Testis (tissue), 5 donors: ENCODE measurements at places on chromosomes 1 and 21.

GRCh38 chr1:219175212-219175564 is 1.5 kb downstream of the LYPLAL1 start:
- peaks cover 9% of the 10 kb centered on the region for H3K4me1 ChIP-seq
- no peaks in the 10 kb centered on the region for H3K36me3 ChIP-seq
- peak overlapping the region; percentile 97 for H3K27ac ChIP-seq

GRCh38 chr1:212475151-212475550 is 42.4 kb downstream of the NENF start:
- no peaks in the 10 kb centered on the region for H3K27me3 ChIP-seq
- DNase-seq, result no peak
- no peaks in the 10 kb centered on the region for H3K36me3 ChIP-seq
- no peak overlapping the region for H3K4me3 ChIP-seq
- H3K27ac ChIP-seq, result no peak overlapping the region

- no peak overlapping the region for H3K27ac ChIP-seq
- H3K36me3 ChIP-seq, result no peaks in the 10 kb centered on the region
- no peak overlapping the region for H3K4me3 ChIP-seq
- H3K27me3 ChIP-seq, result no peaks in the 10 kb centered on the region
- DNase-seq, result no peak
Observed at GRCh38 chr1:226560243-226560642, 11.7 kb downstream of the STUM start.

- peaks cover 5% of the 10 kb centered on the region for H3K4me1 ChIP-seq
- DNase-seq, result no peak
- no peaks in the 10 kb centered on the region for H3K36me3 ChIP-seq
- H3K27me3 ChIP-seq, result no peaks in the 10 kb centered on the region
Observed at GRCh38 chr1:208009706-208010444, 99.0 kb upstream of the CD34 start.

DNA sequence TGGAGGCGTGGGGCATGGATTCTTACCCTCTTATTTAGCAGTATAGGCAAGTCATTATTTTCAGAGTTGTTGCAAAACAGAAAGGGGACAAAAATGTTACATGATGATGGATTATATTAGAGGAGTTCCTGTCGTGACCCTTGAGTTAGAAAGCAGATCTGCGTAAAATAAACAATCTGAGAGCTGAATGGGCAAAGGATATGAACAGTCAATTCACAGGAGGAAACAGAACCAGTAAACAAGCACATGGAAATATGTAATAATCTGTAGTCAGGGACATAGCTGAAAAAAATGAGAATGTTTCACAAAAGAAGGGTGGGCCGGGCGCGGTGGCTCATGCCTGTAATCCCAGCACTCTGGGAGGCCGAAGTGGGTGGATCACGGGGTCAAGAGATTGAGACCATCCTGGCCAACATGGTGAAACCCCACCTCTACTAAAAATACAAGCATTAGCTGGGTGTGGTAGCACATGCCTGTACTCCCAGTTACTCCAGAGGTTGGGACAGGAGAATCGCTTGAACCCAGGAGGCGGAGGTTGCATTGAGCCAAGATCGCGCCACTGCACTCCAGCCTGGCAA is 20.9 kb downstream of the RCAN1 start:
- H3K27me3 ChIP-seq, result no peaks in the 10 kb centered on the region
- no peaks in the 10 kb centered on the region for H3K36me3 ChIP-seq

DNA sequence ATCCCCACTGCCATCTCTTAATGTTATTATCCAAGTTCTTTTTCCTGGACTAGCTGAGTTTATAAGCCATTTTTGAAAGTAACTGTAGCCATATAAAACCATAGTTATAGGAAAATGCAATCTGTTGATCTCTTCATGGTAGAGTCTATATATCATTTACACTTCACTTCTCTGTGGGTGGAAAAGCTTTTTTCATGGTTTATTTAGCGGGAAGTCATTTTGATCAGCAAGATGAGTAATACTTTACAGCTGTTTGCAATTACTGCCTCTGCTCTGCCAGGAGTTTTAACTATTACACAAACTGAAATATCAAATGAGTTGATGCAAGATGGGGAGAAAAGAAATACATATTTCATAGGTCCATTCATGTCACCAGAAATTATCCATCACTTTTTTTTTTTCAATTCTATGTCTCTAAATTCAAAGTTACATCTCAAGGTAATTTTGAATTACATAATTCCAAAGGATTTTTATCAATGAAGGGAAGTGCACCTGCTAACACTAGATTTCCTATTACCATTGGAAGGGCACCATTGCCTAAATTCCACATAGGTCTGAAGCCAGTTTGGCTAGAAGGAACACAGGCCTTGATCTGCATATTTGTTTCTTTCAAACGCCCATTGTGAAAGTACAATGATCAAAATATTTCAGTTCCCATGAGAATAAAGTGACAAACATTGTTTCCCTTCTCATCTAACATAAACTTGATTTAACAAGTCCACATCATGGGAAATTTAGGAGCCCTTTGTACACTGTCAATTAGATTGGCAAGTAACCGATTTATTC is 296.7 kb downstream of the ZNF326 start:
- H3K4me1 ChIP-seq, result no peaks in the 10 kb centered on the region
- H3K4me3 ChIP-seq, result no peak overlapping the region
- H3K27me3 ChIP-seq, result no peaks in the 10 kb centered on the region
- H3K36me3 ChIP-seq, result no peaks in the 10 kb centered on the region
- H3K27ac ChIP-seq, result no peak overlapping the region

DNA sequence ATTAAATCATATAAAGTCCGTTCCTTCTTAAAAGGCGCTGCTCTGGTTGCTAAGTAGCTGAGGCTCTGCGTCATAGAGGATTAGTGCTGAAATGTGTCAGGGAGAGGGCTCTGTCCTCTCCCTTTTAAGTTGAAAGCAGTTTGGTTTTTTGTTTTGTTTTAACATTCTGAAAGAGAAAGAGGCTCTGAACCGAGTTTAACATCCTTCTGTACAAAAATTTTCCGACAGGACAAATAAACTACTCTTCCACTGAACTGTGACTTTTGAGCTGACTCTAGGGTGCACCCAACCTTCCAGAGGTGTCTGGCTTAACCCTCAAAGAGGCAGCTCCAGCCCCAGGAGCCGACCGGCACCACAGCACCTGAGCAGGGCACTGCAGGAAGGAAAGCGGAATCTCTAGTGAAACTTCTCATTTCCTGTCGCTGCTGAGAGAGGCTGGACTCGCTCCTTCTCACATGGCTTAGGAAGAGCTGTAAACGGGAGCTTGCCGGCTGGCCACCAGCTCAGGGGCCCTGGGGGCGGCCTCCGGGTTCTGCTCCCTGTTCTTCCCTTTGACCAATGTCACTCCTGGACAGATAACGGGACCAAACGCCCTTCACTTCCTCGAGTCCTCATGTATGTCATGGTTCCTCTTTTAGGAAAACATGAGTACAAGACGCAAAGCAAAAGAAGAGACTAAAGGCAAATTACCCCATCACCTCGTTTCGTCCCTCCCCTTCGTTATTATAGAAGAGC is 1.2 kb downstream of the VAV3 start:
- no peaks in the 10 kb centered on the region for H3K27me3 ChIP-seq
- no peak overlapping the region for H3K27ac ChIP-seq
- DNase-seq, result peak; percentile 19
- H3K36me3 ChIP-seq, result no peaks in the 10 kb centered on the region
- peak overlapping the region; percentile 57 for H3K4me3 ChIP-seq

DNA sequence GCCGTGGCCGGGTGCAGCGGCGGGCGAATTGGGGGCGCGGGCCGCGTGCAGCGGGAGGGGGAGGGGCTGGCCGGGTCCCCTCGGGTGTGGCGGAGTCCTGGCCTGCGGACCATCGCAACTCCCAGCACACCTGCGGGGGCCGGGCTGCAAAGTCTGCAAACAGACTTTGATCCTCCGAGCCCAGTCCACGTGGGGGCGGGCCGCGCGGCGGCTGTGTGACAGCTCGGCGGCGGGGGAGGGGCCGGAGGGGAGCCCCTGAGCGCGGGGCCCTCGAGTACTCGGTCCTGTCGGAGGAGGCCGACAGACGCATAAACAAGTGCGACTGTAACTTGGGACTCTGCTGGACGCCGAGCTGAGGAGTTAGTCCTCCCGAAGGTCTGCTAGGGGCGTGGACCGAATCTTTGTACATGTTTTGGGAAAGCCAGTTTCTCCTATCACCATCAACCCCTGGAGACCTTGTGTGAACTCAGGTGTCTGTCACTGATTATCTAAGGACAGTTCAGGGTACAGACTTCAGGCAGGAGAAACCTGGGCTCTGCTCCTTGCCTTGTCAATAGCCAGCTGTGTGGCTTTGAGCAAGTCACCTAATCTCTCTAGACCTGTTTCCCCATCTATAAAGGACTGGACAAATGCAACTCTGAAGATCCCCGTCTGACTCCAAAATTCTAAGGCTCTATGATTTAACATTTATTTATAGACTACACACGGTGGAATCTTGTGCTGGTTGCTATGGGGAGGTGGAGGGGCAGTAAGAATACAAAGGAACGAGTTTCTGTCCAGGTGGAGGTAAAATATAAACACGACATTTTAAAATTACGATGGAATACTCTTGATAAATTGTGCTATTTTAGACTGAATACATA is 710 bp upstream of the SLC30A1 start:
- H3K27me3 ChIP-seq, result no peaks in the 10 kb centered on the region
- no peaks in the 10 kb centered on the region for H3K36me3 ChIP-seq
- H3K4me3 ChIP-seq, result peak overlapping the region; percentile 97
- DNase-seq, result peak; percentile 86

- H3K27me3 ChIP-seq, result no peaks in the 10 kb centered on the region
- no peaks in the 10 kb centered on the region for H3K36me3 ChIP-seq
- no peaks in the 10 kb centered on the region for H3K4me1 ChIP-seq
- H3K27ac ChIP-seq, result no peak overlapping the region
- no peak for DNase-seq
Observed at GRCh38 chr1:234489698-234490077, 10.7 kb upstream of the TARBP1 start.

- DNase-seq, result no peak
- no peaks in the 10 kb centered on the region for H3K4me1 ChIP-seq
- no peaks in the 10 kb centered on the region for H3K36me3 ChIP-seq
- no peaks in the 10 kb centered on the region for H3K27me3 ChIP-seq
- H3K4me3 ChIP-seq, result no peak overlapping the region
Observed at GRCh38 chr1:169060043-169060722, 46.3 kb upstream of the ATP1B1 start.

DNA sequence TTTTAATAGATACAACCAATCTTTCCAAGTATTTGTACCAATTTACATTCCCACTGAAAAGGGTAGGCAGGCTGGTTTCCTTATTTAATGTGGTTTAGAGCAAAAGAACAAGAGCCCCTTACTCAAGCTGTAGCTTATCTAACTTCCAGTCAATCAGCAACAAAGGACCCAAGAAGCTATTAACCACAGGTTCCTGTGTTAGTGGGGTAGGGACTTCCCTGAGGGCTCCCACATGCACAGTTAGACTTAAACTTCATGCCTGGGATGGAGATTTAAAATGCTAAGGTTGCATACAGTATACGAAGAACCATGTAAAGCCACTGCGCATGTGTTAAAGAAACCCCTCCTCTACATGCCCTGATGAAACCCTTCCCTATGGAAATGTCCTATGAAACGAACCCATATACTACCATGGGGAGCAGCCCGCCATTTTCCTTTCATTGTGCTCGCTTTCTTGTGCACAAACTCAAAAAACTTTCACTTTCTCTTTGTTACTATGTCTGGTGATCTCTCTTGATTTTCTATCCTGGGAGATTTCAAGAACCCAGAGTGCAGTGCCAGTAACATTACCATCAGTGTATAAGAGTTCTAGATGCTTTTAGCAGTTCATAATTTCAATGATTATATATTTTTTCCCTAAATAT is 23.3 kb upstream of the ST6GALNAC5 start:
- no peak overlapping the region for H3K4me3 ChIP-seq
- H3K27me3 ChIP-seq, result no peaks in the 10 kb centered on the region
- no peaks in the 10 kb centered on the region for H3K4me1 ChIP-seq
- H3K27ac ChIP-seq, result no peak overlapping the region
- no peaks in the 10 kb centered on the region for H3K36me3 ChIP-seq
- no peak for DNase-seq

DNA sequence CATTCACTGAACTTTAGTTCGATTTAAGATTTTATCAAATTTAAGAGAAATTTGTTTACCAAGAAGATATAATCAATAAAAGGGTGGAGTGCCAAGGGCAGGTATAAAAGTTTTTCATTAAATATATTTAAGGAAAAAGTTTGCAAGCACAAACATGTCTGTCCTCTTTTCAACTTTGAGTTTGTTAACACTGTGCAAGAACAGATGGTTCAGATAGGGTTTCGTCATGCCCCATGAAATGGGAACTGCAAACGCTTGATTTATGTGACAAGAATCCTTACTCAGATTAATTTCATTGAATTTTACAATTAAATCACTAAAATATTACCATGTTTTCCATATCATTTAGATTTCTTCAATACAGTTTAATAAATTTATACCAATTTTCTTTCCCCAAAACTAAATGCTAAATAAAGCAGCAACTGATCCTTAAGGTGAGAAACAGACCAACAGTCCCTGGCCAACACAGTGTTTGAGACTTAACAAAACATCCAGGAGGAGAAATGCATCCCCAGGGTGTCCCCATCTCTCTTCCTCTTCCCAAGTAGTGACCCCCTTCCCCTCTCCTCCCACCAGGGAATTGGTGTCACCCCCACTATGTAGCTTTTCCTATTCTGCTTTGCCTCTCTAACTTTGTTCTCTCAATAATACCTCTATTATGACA is 292.9 kb downstream of the LTN1 start:
- H3K4me1 ChIP-seq, result no peaks in the 10 kb centered on the region
- H3K4me3 ChIP-seq, result no peak overlapping the region
- no peaks in the 10 kb centered on the region for H3K36me3 ChIP-seq
- DNase-seq, result no peak
- H3K27me3 ChIP-seq, result no peaks in the 10 kb centered on the region
- H3K27ac ChIP-seq, result no peak overlapping the region

DNA sequence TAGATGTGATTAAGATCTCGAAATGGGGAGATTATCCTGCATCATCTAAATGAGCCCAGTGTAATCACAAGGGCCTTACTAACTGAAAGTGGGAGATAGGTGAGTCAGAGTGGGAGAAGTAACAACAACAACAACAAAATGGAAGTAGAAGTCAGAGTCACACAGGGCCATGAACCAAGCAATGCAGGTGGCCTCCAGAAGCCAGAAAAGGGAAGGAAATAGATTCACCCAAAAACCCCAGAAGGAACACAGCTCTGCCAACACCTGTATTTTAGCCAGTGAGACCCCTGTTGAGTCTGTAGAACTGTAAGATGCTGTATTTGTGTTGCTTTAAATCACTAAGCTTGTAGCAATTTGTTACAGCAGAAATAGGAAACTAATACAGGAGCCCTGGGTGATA is 4.1 kb downstream of the TAGLN2 start:
- no peak overlapping the region for H3K4me3 ChIP-seq
- no peak for DNase-seq

DNA sequence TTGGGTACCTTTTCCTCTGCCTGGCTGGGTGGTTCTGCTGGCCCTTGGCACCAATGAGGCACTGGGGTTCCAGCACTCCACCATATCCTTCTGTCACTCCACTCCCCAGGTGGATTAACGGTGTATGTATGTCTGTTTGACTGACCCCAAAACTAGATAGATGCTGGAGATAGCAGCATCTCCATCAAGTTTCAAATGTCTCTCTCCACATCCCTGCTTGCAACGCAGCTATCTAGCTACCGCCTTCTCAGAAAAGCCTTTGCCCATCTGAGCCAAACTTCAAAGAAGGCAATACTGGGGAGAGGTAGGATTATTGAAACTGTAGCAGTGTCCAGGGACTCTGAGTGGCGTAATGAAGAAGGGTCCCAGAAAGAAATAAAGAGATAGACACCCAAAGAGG is 64.0 kb downstream of the RHBG start:
- no peaks in the 10 kb centered on the region for H3K36me3 ChIP-seq
- no peak overlapping the region for H3K27ac ChIP-seq
- no peak overlapping the region for H3K4me3 ChIP-seq
- no peaks in the 10 kb centered on the region for H3K27me3 ChIP-seq
- H3K4me1 ChIP-seq, result peaks cover 4% of the 10 kb centered on the region
